Activated naive CD4-positive, alpha-beta T cell treated with anti-CD3 and anti-CD28 coated beads, Interleukin-2, amount 10 ng/mL, durations not matched to agents 5 hours and 36 hours (primary cell): ENCODE measurements at places on chromosomes 7 and 10. TPM values are rescaled to one million over a fixed set of nuclear protein-coding genes. Genes with fewer than 3 reads are reported as not detected.

Gene LIPK
- not detected for total RNA-seq

Gene EVX1
- not detected for total RNA-seq

Gene PLXDC2
- total RNA-seq = not detected

Gene H2BK1
- 0.88 TPM for total RNA-seq

Gene GALNT17
- total RNA-seq = not detected

Gene LIPF
- total RNA-seq = not detected

Gene ZNF107
- total RNA-seq = 18.4 TPM

Gene GRB10
- 9.7 TPM for total RNA-seq

Gene AKR1C1
- 0.91 TPM for total RNA-seq

Gene RET
- total RNA-seq = 0.22 TPM

Gene GNAT3
- total RNA-seq = not detected

Gene FBH1
- 69.8 TPM for total RNA-seq

Gene LBX1
- total RNA-seq = not detected

Gene SMO
- 0.08 TPM for total RNA-seq

Gene DPP6
- not detected for total RNA-seq

Gene CNNM1
- 1.2 TPM for total RNA-seq

Gene IGF2BP3
- 0.41 TPM for total RNA-seq

Gene PNLIPRP2
- total RNA-seq = not detected

Gene PDE1C
- not detected for total RNA-seq

Gene STEAP4
- total RNA-seq = not detected
